IPS DF 19.7 (cell line): ENCODE measurements at places on chromosomes 2 and 18.

- DNase-seq: no peak
Measured at GRCh38 chr18:10689236-10690034, 163.6 kb downstream of the NAPG start.

DNA sequence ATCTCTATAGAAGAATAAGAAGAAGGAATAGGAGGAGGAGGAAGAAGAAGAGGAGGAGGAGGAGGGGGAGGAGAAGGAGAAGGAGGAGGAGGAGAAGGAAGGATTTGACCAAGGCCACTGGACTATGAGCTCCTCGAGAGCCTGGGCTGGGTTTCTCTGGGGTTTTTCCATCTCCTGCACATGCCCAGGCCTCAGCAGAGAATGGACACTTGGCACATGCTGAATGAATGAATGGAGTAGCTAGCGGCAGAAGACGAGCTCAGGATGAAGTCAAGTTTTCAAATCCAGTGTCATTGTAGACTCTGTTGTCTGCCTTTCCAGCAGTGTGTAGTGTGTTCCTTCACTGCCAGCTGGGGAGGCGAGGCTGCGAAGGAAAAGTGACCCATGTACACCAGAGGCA, 2.2 kb downstream of the MYO7B start:
- no peak for DNase-seq

DNA sequence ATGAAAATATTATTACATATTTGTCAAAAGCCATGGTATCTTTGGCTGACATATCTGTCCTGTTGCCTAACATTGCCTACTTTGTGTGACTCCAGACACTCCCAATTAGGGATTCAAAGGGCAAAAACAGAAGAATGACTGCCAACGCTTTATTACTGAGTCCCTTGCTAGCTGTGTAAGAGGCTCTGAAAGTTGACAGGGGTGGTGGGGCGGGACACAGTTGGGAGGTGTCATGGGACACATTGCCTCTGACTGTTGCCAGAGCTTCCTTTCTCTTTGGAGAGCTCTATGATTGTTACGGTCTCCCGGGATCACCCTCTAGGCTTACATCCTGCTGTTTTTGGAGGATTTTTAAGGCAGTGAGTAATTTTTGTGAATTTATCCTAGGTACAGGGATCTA, 249.6 kb upstream of the ACVR2A start:
- no peak for DNase-seq

DNA sequence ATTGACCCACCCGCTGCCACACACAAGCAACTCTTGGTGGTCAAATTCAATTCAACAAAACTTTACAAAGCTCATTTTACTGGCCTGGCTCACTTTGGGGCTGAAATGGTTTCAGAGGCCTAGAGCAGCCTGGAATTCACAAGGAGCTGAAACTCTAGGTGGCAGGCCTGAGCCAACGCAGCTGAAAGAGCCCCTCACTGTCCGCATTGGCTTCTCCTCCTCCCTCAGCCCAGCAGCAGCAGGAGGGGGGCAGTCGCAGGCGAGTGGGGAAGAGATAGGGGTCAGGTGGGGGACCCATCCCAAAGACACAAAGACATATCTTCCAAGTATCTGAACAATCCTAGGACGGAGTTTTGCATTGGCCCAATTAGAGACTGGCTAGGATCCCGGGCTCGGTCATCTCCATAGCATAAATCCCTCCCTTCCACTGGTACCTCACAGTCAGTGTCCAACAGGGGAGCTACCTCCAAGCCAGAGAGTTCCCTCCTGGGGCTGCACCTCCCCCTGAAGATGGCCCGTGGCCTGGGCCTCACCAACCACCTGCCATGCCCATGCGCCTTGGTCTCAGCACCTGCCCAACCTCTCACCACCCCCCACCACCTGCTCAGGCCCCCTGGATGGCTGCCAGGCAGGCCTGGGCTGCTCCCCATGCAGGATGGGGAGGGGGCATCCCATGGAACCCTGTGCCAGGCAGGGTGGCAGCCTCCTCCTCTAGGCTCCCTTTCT, 113.4 kb downstream of the ZBTB7C start:
- no peak for DNase-seq

DNA sequence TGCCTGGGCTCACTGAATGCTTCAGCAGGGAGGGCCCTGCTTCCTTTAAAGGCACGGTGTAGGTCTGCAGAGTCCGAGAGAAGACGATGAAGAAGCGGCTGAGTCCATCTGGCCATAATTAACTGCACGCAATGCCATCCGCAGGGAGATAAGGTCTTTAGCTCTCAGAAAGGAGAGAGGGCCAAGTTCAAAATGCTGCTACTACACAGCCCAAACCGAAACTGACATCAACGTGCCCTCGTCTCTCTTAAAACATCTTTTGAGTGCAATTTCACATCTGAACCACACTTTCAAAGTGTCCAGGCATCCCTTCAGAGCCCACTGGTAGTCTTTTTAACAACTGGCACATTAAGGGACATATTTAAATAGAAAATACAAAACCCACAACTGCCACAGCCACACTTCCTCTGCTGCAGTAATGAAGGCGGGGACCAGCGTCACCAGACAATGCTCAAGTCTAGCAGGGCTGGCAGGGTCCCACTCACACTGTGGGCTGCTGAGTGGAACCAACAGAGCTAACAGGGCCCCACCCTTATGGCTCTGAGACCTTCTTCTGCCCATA, 35.8 kb downstream of the ST3GAL5 start:
- DNase-seq: no peak
